ENCODE measurements at places on chromosomes 1 and 21.

GRCh38 chr1:41274752-41275545 lies 32.8 kb upstream of the SCMH1 start:
- no peak for DNase-seq

DNA sequence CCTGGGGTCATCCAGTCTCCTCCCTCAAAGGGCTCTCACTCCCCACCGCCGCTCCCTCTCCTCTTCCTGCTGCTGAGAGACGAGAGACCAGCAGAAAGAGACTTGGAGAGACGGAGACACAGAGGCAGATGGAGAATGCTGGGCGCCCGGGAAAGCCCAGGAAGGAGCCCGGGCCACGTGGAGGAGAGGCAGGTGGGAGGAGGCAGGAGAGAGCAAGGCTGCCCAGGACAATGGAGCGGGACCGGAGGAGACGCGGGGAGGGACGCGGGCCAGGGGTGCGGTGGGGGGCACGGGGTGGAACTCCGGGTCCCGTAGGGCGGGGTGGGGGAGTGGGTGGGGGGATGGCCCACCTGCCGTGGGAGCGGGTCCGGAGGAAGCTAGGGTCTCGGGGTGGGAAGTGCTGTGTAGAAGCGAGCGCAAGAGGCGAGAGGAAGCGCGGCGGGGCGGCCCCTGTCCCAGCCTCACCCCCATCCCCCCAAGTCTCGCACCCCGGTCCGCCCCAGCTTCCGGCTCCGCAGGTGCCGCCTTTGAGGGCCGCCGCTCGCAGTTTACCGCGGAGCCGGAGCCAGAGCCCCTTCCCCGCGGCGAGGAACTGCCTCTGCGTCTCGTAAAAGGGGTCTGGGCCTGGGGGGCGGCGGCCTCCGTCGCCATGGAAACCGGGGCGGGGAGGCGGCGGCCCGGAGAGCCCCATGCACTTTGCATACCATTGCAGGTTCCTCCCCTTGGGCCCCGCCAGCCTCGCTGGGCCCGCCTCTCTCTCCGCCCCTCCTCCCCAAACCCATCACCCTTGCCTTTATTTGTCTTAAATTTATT lies 11.7 kb upstream of the EPHA2 start:
- DNase-seq, result peak; percentile 31

DNA sequence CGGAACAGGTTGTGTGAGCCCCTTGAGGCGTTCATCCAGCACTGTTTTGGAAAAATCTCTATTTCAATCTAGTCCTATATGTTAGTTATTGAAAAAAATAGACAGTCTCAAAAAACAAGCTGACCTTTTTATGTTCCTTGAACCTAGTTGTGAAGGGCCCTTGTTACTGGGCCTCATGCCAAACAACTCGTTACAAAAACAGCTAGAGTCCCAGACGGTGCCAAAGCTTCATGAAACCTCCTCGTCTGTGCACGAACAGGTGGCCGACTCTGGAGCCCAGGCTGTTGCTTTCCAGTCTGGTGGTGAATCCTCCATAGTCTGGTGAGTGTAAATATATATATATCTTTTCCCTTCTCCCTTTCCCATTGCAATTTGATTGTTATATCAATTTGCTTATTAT lies at the start of gene CHIA:
CHIA (plus strand) TSS at position 222 of the 400 bp plus-strand sequence. CDS start 19,617 bp downstream, outside the sequence.
- no peak for DNase-seq

- DNase-seq, result no peak
These were observed 22.9 kb upstream of the FOXE3 start for GRCh38 chr1:47393141-47393540.

GRCh38 chr1:16126743-16127515 lies 28.9 kb downstream of the EPHA2 start:
- no peak for DNase-seq

- no peak for DNase-seq
These were observed 17.9 kb downstream of the CSRP1 start for GRCh38 chr1:201488830-201489589.

DNA sequence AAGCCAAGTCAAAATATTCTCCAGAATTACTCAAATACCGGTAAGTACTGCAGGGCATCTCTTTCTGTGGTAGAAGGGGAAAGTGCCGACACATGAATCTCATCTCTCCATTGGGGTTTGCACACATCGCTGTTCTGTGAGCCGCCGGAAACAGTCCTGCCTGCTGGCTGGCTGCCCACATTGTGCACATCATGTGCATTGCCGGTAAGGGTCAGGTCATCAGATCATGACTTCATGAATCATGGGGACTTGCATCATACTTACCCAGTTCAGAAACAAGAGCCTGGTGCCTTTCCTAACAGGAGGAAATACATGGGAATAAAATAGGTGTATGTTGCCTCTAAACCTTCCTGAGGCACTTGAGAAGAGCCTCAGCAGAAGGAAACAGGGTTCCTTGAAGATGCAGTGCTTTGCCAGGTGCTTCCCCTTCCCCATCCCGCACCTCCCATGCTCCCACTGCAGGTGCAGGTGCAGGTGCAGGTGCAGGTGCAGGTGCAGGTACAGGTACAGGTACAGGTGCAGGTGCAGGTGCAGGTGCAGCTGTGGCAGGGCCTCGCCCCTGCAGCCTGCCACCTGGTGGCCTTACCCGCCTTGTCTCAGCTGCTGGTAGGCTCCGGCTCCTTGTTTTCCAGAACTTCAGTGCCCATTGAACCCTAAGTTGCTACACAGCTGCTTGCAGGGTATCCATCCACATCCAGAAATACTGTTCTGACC lies 26.5 kb downstream of the GPR137B start:
- DNase-seq, result no peak

- DNase-seq, result no peak
These were observed 8.2 kb downstream of the UQCRHL start for GRCh38 chr1:15799004-15799867.

DNA sequence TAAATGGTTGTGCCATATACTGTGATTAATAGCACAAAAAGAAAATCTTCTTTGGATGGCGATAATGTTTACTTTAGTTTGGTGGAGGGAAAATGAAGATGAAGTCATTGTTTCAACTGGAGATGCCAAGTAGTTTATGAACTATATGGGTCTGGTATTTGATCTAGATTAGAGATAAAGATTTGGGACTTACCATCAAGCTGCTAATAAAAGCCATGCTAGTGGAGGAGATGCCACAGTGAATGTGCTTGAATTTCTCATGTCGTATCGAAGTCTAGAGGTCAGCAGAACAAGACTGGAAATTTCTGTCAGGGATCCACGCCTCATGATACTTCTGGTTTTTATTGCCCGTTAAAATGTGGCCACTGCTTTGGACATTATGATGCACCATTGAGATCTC lies 742.0 kb downstream of the NCAM2 start:
- no peak for DNase-seq

GRCh38 chr1:41591891-41592290 lies 107.4 kb upstream of the EDN2 start:
- DNase-seq, result no peak

DNA sequence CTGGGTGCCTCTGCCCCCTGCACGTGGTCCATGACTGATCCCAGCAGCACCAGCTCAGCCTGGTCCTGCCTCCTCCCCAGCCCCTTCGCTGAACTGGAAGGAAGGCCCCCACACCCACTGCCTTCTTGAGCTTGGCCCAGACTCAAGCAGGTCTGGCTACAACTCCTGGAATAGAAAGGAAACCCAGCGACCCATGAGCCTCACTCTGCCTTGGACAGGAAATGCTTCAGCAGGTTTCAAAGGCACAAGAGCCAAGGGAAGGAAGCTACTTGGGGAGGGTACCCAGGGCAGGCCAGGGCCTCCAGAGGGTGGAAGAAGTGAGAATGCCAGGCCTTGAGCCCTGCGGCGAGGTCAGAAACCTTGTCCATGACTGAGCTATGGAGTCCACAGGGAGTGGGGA lies 35.9 kb upstream of the RD3 start:
- no peak for DNase-seq

DNA sequence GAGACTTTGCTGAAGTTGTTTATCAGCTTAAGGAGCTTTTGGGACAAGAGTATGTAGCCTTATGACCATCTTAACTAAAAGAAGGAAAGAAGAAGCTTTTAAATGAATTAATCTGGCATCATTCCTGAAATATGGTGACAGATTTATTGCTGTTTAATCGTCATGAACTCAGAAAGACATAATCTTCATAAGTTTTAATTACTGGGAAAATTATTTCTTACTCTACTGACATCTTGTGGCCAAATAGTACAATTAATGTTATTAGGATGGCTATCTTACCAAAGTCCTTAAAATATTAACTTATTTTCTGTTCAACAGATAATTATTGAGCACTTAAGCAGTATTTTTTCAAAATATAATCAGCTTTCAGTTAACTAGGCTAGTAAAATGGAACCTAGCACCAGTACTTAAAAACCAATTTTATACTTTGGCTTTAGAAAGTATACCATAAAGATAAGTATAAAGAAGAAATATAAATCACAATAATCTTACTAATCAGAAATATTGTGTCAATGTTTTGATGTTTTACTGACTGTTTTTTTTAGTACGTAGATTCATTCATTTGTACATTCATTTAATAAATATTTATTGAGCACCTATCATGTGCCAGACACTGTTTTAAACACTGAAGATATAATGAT lies 34.7 kb upstream of the GPR25 start:
- no peak for DNase-seq

GRCh38 chr1:156961709-156962108 lies 41.3 kb downstream of the LRRC71 start:
- no peak for DNase-seq

- peak; percentile 43 for DNase-seq
These were observed 14.1 kb downstream of the HENMT1 start for GRCh38 chr1:108646648-108647269.

GRCh38 chr1:31707711-31708110 lies 3.9 kb upstream of the COL16A1 start:
- no peak for DNase-seq

GRCh38 chr1:94335950-94336349 lies 82.2 kb upstream of the ABCD3 start:
- DNase-seq, result no peak

DNA sequence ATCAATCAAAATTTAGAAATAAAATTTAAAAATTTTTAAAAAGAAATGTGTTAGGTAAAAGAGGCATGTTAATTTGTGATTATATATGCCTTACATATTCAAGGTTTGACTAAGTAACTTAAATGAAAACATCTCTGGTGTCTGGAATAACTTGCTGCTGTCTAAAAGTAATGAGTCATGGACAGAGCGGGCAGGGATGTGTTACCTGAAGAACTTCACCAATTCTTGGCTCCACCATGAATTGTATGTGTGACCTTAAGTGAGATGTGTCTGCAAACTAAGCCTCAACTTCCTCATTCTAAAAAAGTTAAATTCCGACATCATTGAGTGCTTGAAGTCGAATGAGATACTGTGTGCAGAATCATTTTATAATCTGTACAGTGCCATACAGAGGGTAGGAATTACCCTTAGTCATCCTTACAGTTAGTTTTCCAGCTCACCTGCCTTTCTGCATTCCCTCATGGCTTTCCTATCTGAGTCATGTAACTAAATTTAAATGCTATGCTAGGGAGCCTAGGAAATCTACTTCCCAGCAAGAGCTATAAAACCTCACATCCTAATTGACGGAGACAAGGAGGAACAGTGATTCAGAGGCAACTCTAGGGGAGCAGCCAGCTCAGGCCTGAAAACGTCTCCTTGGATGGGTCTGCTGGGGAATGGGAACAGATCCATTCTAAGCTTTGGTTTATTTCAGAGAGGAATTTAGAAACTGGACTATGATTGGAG lies 100.7 kb upstream of the TSPAN2 start:
- DNase-seq, result no peak

DNA sequence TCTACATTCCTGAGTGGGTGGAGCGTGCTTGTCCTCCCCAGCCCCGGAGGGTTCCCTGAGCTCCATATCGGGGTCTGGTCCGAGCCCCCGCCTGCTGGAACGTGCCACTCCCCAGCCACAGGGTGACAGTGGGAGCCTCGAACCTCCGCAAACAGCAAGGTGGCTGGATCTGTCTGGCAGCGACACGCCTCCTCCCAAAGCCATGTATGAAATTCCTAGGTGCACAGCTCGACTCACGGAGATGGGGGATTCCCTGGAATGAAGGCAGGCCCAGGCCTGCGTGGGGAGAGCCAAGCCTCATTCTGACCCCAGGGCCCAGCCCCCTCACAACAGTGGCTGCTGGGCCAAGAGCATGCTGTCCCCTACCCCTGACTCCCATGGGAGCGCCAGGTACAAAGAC lies 32.9 kb downstream of the TP73 start:
- no peak for DNase-seq

GRCh38 chr1:222161676-222162075 lies 386.2 kb downstream of the HHIPL2 start:
- no peak for DNase-seq

DNA sequence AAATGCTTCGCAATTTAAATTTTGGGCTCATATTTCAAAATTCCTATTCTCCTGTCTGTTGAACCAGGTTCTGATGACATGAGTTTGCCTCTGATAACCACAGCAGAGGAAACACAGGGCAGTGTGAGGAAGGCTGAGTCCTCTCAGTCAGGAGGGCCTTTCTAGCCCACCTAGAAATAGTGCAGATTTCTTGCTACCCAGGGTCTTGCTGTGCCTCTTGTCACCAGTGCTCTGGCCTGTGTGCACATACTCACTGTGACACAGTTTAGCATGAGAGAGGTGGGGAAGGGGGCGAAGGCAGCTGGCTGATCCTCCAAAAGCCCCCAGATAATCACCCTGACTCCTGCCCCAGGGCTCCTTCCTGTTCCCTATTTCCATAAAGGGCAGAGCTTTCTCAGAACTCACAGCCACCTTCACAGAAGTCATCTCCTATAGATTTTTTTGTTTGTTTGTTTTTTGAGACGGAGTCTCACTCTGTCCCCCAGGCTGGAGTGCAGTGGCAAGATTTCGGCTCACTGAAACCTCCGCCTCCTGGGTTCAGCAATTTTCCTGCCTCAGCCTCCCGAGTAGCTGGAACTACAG lies 23.7 kb downstream of the ERRFI1 start:
- no peak for DNase-seq

GRCh38 chr1:112000048-112000447 lies 10.6 kb upstream of the KCND3 start:
- no peak for DNase-seq

DNA sequence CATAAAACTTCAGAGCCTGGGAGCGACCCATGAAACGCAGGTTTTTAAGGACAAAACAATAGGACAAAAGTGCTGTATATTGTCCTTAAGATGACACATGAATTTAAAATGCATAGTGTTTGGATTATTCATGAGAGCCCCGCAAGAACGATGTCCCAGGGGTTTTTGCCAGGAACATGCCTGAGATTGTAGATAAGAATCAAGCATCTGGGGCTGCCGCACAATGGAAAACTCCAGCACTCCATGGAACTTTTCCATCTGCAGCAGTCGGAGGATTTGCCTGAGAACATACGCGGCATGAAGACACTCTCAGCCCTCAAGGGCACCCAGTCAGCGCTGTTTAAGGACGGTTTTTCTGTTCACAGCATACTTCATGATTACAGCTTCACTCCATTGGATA lies 5.3 kb upstream of the ERG start:
- no peak for DNase-seq

DNA sequence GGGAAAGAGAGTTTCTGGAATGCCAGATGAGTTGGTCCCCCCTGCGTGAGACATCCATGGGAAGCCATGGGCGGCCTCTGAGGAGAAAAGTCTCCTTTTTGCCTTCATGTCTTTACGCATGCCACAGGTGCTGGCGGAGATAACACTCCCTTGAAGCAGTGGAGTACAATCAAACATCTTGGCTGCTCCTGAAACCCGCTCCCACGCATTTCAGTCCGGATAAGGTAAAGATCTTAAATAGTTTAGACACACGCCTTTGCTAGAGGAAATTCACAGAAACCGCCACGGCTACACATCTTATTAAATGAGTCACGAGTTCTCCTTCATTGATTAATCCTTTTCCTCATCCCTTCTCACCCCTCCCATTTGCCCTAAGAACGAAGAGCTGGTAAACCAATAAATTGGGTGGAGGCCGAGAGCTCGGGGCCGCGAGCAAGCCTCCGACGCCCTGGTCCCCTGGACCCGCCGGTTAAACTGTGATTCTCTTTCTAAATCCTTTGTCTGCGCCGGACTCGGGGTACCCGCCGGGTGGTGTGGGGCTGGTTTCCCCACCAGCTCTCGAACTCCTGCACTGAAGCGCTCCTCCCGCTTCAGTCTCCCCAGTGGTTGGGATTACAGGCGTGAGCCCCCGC lies 6.6 kb upstream of the ZNF669 start:
- no peak for DNase-seq

All from stimulated activated CD4-positive, alpha-beta T cell treated with anti-CD3 and anti-CD28 coated beads, Interleukin-1b, Interleukin-23, amount 100 ng/mL, for 1 hour (primary cell).